Amniotic epithelial cell (primary cell): ENCODE measurements at places on chromosomes 5 and 9.

DNA sequence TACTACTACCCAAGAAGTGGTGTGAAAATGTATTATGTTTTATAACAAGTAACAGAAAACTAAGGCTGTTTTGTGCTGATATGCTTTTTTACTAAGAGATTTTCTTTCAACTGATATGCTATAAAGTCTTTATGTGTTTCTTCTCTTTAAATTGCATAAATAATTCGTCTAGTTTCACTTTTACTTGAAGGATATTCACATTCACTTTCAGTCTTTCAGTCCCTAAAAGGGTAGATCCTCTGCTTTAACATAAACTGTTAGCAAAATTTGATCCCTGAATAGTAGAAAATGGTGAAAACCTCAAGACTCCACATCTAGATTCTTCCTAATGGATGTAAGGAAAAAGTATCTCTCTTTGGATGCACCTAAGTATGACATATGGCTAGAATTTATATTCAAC, 69.0 kb upstream of the FST start:
- no peak for DNase-seq

- no peak for DNase-seq
Measured at GRCh38 chr5:136901-137300, 44.9 kb downstream of the PLEKHG4B start.

DNA sequence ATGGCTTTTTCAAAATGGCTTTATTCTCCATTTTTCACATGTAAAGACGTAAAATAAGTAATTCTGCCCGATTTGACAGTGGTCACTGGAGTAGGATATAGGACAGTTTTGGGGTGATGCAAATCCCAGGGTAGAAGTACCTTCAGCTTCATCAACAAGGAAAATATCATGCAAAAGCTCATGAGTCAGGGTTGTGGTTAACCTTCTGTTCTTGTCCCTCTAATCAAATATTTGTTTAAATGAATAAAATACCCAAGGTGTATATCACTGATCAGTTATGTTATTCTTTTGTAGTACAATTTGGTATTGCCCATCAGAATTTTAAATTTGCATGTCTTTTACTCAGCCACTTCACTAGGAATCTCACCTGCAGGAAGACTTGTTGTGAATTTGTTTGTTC, 40.0 kb downstream of the FBXL7 start:
- DNase-seq = no peak

DNA sequence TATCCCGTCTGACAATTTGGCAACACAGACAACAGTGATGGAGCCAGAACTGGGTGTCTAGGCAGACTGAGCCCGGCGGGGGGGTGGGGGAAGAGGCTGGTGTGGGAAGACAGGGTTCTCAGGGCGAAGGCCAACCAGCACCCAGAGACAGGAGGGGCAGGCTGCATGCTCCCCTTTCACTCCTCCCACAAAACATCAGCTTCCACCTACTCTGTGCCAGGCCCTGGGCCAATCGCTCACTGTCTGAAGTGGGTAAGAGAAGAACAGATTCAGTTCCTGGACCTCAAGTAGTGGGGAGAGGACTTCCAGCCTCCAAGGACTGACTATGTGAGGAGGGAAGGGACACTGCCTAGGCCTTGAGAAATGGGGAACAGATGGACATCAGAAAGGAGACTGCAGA, 2.8 kb downstream of the SNCB start:
- DNase-seq = no peak

GRCh38 chr9:126699401-126699881, 85.7 kb downstream of the LMX1B start:
- no peak for DNase-seq

DNA sequence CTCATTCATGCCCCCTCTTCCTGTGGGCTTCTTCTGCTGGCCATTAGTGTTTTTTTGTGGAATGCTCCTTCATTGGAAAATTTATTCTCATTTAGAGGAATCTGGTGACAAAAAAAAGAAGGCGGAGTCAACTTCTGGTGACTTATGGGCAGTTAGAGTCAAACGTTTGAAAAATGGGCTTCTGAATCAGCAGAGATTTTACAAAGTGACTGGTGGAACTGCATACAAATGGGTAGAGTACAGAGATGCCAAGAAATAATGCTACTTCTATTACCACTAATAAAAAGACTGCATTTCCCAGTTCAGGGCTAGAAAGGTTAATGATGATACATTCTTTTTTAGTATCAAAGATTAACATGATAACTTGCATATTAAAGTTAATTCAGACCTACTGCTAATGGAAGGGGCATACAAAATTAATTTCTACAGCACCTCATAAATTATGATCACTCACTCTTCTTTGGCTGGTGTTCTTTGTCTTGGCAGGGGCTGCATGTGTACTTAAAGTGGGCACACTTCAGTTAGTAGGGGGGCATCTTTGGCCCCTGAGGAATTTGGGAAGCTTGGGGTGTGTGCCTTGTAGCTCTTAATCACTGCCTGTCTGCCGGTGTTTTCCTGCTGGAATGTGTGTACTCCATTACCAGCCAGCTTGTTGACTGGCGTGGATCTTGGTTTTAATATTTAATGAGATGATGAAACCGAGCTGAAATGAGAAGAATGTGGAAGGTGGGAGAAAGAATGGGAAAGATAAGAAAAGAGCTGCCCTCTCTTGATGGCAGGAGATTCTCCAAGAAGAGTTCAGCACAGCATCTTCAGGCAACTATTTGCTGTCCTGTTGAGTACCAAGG, 148.9 kb downstream of the DOCK2 start:
- DNase-seq = peak; percentile 65

DNA sequence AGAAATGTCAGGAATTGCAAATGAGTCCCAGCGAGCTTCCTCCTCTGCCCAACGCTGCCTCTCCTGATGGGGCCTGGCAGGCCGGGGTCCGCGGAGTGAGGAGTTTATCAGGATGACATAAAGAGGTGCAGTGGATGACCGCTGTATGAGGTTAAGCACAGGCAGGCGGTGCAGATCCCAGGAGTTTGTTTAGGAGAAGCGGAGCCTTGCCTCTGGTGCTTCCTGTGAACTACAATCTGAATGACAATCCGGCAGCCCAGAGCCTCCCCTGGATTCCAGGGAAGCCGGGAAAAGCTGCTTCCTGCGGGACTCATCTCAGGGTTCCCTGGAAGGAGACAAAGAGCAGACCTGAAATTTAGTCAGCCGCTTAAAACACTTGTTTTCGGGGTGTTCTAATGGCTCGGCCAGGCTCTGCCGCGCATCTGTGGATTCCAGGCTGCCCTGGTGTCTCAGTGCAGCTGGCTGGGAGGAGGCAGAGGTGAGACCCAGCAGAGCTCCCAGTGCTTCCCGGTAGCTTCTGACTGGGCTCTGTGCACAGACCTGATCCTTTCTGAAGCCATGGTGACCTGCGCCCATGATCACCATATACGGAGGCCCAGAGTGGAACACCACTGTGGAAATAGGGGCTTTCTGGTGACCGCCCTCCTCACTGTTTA, 69.8 kb upstream of the IRX4 start:
- DNase-seq = no peak

- peak; percentile 98 for DNase-seq
Measured at GRCh38 chr9:81431641-81432040, 257.7 kb downstream of the TLE1 start.

GRCh38 chr5:39569857-39570256, 145.1 kb upstream of the DAB2 start:
- DNase-seq = no peak

DNA sequence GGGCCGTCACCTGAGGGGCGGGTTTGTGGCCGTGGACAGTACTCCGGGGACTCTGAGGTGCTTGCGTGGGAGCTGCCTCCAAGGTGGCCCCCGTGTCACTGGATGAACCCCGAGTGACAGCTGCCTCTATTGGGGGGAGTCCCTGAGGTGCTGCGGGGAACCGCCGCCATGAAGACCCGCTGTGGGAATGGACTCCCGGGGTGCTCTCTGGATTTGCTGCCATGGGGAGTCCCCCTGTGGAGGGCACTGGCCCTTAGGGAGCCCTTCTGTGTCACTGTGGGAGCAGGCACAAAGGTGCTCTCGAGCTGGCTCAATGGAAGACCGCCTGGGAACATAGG, 100.2 kb upstream of the CCL21 start:
- no peak for DNase-seq

- DNase-seq = no peak
Measured at GRCh38 chr9:9214066-9214465, 1398.7 kb downstream of the PTPRD start.

- DNase-seq = peak; percentile 61
Measured at GRCh38 chr5:151222790-151223446, 974 bp downstream of the CCDC69 start.

- peak; percentile 55 for DNase-seq
Measured at GRCh38 chr5:57824047-57824446, 341.4 kb upstream of the ACTBL2 start.

- no peak for DNase-seq
Measured at GRCh38 chr5:116908537-116908936, 333.9 kb upstream of the SEMA6A start.

DNA sequence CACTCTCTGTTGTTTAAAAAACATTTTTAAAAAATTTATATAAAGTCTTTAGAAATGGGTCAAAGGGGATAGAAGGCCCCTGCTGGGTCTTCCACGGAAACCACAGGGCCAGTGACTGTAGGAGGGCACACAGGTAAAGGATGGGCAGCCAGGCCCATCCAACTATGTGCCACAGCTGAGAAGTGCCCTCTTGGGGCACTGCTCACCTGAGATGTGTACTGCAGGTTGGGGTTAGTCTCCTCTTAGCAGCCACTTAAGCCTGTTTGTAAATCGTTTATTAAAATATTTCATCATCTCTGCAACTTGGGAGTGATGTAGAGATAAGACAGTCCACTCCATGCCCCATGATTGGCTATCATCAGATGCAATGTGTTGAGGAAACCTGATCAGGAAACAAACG, 222.4 kb downstream of the DIRAS2 start:
- DNase-seq = no peak

GRCh38 chr5:88813805-88814575, 69.0 kb downstream of the MEF2C start:
- no peak for DNase-seq

- peak; percentile 67 for DNase-seq
Measured at GRCh38 chr9:133731876-133732638, 6.1 kb downstream of the SARDH start.

DNA sequence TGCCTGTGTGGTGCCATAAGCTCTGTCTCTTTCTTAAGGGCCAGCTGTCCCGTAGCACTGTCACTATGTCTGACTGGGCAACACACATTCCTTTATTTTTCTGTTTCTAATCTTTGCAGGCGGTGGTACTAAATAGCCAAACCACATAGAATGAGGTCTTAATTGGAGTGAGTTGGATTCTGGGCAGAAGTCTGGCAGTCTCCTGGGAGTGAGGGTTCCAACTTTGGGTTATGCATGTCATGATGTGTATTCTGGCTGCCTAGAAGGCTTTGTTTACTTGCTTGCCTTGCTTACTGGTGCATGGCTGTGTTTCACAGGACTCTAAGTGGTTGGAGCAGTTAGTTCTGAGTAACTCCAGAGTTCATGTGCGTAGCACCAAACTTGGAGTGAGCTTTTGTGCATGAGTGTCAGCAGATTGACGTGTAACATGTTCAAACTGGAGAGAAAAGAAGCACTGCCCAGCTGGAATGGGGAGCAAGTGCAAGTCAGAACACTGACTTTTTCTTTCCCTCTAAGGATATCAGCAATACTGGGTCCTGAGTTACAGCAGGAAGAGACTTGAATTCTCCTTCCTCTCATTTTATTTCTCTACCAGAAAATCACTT, 185.8 kb downstream of the PCSK1 start:
- no peak for DNase-seq

DNA sequence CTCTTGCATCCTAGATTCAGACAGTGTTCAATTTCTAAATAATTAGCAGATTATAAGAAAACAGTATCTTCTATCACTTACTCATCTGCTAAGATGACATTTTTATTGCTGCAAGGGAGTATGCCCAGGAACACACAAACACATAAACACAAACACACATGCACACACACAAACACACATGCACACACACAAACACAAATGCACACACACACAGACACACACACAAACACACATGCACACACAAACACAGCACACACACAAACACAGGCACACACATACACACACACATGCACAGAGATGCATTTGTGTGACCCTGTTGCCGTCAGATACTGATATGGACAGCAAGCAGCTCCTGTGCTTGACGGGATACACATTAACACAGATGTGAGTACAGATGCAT, 612.9 kb downstream of the IRX1 start:
- DNase-seq = no peak

DNA sequence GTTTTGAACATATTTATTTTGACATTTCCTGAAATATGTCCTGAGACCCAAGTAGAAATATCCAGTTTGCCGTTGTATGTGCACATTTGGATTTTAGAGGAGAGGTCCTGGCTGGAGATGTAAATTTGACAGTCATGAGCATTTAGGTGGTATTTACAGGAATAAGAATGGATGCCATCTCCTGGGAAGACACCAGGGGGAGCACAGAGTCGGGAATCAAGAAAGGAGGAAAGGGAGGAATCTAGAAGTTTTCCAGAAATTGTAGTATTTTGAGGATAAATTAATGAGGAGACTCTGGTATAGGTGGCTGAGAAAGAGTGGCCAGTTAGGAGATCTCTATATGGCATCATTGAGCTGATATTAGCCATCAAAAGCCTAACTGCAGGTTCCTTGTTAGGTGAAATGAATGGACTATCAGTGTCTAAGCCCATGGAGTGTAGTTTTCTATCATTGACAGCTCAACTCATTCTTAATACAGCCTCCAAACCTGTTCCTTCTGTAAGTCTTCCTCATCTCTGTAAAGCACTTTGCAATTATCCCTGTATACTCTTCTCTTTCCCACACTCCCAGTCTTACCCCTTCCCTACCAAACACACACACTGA, 7.2 kb downstream of the GAPT start:
- DNase-seq = peak; percentile 31

- DNase-seq = no peak
Measured at GRCh38 chr5:156588306-156588705, 261.3 kb downstream of the SGCD start.

- DNase-seq = no peak
Measured at GRCh38 chr5:19301271-19301670, 686.7 kb downstream of the CDH18 start.

DNA sequence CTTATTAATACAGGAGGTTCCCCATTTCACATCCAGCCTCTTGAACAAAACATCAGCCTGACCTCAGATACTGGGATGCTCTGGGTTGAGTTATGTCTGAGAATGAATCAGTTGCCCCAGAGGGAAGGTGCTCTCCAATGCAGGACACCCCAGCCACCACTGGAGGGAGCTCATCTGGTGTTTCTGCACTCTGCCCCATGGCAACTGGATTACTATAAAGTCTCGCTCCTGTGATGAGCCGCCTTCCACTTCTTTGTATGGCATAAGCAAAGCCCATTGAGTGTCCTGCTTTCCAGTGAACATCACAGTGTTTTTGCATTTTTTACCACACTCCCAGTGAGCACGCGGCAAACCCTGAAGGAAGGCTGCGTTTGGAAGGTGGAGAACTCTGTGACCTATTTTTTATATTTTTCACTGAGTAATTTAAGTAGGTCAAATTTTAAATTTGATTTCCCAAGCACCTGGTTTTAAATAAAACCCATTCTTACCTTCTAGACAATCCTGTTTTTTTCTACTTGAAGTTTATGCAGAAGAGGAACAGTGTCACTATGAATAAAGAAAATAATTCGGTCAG, 176.9 kb upstream of the WWC1 start:
- peak; percentile 53 for DNase-seq

GRCh38 chr9:28730111-28730510, 1156.8 kb upstream of the C9orf72 start:
- no peak for DNase-seq

- no peak for DNase-seq
Measured at GRCh38 chr5:138702166-138703077, 50.8 kb upstream of the CTNNA1 start.

- DNase-seq = no peak
Measured at GRCh38 chr9:88641456-88642240, 106.7 kb downstream of the NXNL2 start.
